ENCODE measurements at places on chromosomes 5 and 9.
A peak's percentile ranks its signal among the peaks of the same experiment; 100 is the strongest.

GRCh38 chr5:90365328-90365727 is 44.2 kb downstream of the CETN3 start:
- H3K4me1 ChIP-seq, result no peaks in the 10 kb centered on the region
- DNase-seq, result no peak
- H3K27me3 ChIP-seq, result no peaks in the 10 kb centered on the region
- H3K4me3 ChIP-seq, result no peak overlapping the region

GRCh38 chr9:14051419-14051818 is 262.5 kb downstream of the NFIB start:
- no peaks in the 10 kb centered on the region for H3K27me3 ChIP-seq
- no peaks in the 10 kb centered on the region for H3K36me3 ChIP-seq
- DNase-seq, result no peak
- H3K4me3 ChIP-seq, result no peak overlapping the region

DNA sequence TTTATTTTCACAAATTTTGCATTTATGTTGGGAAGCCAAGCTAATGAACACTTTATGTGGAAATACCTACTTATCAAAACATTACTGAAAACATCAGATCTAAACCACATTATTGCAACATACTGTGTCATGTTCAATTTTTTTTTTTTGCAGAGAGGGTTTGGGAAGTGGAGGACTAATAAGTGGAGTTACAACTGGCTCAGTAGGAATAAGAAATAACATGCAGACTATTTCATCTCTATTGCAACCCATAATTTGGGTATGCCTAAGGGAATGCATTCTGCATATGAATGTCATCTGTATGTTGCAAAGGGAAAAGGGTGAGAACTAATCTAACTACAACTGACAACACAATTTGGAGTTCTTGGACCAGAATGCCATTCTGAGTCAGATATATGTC is 41.8 kb downstream of the APC start:
- no peak for DNase-seq
- H3K4me1 ChIP-seq, result no peaks in the 10 kb centered on the region
- H3K27ac ChIP-seq, result no peak overlapping the region
- no peak overlapping the region for H3K4me3 ChIP-seq

- H3K27me3 ChIP-seq, result no peaks in the 10 kb centered on the region
- H3K4me1 ChIP-seq, result peaks cover 76% of the 10 kb centered on the region
- peak overlapping the region; percentile 65 for H3K4me3 ChIP-seq
- H3K36me3 ChIP-seq, result peaks cover 15% of the 10 kb centered on the region
- DNase-seq, result no peak
Measured at GRCh38 chr9:35112257-35113020, 3.2 kb downstream of the ATOSB start.

DNA sequence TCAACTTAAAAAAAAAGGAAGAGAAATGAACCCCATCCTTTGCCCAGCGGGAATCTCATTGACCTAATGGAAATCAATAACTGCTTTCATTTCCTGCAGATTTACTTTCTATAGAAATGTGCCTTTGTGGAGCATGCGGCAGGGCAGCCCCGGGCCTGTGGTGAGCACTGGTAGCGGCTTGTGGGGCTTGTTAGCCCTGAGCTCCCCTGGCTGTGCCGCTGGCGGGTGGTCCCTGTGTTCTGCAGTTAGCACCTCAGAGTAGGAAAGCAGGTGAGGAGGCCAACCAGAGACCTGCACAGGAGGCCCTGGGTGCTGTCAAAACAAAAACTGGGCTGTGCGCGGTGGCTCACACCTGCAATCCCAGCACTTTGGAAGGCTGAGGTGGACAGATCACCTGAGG is 76.8 kb upstream of the CDK20 start:
- H3K4me3 ChIP-seq, result no peak overlapping the region
- no peak for DNase-seq
- no peak overlapping the region for H3K27ac ChIP-seq
- H3K36me3 ChIP-seq, result no peaks in the 10 kb centered on the region

DNA sequence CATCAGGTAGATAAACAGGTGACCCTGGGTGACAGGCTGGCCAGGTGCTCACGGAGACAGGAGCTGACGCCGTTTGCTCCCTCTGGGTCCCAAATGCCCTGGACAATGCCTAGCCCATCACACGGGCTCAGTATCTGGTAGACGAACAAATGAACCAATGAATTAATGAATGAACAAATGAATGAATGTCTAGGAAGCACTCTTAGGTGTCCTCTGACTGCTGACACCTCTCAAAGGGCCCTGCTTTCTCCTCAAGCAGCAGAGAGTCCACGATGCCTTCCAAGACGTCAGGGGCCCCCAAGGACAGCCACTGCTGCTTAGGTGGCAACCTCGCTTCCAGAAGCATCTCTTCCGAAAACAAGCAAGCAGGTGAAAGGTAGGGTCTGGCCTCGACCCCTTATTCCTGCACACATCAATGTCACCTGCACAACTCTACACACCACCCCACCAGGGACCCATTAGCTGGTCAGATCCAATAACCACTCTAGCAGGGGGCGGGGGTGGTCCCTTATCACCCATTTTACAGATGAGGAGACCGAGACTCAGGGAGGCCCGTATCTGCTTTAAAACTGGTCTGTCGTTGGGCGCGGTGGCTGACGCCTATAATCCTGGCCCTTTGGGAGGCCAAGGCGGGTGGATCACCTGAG is 45.2 kb downstream of the VAV2 start:
- no peaks in the 10 kb centered on the region for H3K27me3 ChIP-seq
- no peaks in the 10 kb centered on the region for H3K36me3 ChIP-seq
- DNase-seq, result no peak
- H3K4me1 ChIP-seq, result peaks cover 11% of the 10 kb centered on the region
- no peak overlapping the region for H3K27ac ChIP-seq

- no peak for DNase-seq
- peaks cover 19% of the 10 kb centered on the region for H3K36me3 ChIP-seq
- no peak overlapping the region for H3K4me3 ChIP-seq
- no peaks in the 10 kb centered on the region for H3K27me3 ChIP-seq
- H3K27ac ChIP-seq, result no peak overlapping the region
Measured at GRCh38 chr9:69389437-69389995, 64.5 kb downstream of the ENTREP1 start.

- H3K4me1 ChIP-seq, result no peaks in the 10 kb centered on the region
- no peaks in the 10 kb centered on the region for H3K36me3 ChIP-seq
- no peak overlapping the region for H3K27ac ChIP-seq
- no peak for DNase-seq
- H3K27me3 ChIP-seq, result no peaks in the 10 kb centered on the region
Measured at GRCh38 chr9:32344551-32345182, 39.8 kb upstream of the ACO1 start.
